ENCODE measurements at places on chromosomes 11 and 22.

DNA sequence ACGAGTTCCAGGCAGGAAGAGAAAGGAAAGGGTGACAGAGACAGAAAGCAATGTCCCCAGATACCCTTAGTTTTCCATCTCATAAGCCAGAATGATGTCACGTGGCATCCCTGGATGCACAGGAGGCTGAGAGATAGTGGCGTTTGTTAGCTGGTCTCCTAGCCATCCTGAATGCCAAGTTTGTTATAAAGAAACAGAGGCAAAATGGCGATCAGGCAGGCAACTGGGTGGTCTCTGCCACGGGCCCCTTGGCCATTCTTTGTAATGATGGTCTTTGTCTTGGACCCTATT, 5.3 kb downstream of the SMIM38 start:
- DNase-seq: no peak

- DNase-seq: no peak
Measured at GRCh38 chr11:69950120-69950519, 128.0 kb upstream of the ANO1 start.

DNA sequence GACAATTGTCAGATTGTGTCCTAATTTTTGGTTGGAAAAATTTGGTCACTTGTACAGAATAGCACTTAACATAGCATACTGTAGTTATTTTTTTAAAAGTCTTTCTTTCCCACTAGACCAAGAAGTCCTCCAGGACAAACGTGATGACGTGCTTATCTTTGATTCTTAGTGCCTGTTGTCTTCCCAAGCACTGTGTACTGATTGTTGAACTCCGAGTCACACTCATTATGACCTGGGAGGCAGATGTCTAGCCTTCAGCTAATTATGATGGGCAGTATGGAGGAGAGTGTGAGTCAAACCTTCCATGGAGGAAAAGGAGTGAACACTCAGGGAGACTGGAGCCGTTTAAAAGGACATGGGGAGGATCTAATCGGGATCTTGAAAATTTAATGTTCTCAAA, 119.8 kb downstream of the SPON1 start:
- no peak for DNase-seq

DNA sequence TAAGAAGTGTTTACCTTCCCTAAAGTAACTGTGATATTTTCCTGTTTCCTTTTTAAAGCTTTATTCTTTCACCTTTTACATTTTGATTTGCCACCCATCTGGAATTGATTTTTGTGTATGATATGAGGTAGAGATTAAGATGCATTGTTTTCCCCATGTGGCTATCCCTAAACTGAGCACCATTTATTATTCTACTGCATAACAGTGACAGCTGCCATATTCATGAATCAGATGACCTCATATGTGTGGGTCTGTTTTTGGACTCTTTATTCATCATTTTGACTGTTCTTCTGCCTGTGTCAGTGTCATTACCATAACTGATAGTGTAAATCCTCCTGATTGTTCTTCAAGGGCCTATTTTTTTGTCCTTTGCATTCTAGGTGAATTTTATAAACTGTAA, 50.8 kb downstream of the HIPK3 start:
- no peak for DNase-seq

DNA sequence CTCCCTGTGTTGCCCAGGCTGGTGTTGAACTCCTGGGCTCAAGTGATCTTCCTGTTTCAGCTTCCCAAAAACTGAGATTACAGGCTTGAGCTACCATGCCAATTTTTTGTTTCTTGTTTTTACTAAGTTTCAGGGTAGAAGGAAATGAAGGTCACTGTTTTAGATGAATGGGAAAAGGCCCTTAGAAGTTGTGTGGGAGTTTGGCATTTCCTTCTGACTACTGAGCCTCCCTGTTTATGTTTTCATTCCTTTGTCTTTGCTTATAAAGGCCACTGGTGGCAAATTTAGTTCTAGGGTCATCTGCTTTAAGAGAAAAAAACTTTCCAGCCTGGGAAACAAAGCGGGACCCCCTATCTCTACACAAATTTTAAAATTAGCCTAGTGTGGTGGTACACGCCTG, 22.1 kb downstream of the SRPRA start:
- no peak for DNase-seq

DNA sequence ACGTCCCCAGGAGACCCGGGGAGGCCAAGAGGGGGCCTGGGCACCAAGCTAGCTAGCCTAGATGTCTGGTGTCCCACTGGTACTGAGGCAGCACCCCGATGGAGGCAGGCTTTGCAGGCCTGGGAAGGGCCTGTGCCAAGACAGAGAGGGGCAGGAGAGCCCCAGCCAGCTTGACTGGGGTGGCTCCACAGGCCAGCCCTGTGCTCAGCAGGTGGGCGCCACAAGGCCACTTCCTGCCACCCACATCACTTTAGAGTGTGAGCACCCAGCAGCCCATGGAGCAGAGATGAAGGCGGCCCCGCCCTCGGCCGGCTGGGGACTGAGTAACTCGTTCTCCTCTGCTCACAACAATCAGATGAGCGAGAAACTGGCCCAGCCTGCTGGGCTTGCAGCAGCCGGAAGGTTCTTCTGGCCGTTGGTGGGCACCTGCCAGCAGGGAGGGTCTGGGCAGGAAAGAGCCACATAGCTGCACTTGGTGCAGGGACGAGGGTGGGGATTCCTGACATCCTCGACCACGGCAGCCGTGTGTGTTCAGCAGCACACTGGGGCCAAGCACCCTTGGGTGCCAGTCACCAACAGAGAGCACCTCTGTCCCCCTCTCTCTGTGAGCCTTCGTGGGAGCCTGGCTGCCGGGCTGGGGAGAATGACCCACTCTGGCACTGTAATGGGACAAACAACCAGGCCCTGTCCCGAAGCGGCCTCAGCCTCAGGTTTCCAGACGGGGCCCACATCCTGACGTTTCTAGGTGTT, 7.6 kb downstream of the OSBPL5 start:
- peak; percentile 9 for DNase-seq
